ENCODE measurements at places on chromosomes 3 and 15.

GRCh38 chr15:51004103-51004551 is 90.6 kb downstream of the TNFAIP8L3 start:
- no peak for DNase-seq

DNA sequence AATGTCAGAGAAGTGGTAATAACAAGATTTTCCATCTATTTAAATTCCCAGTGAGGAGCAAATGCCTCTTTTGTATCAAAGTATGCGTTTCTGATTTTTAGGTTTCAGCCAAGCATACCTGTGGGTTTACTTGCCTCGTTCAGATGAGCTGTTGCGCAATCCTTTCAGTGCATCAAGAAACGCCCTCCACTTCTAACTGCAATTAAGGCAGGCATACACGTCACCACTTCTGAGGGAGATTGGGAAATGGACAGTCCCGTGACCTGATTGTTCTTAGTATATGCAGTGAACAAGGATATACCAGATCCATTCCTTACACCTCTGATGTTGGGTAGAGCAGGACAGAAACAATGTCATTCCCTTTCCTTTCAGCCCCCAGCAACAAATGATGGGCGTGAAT is 219.0 kb downstream of the ITPR1 start:
- DNase-seq = peak; percentile 75

- DNase-seq = peak; percentile 87
Measured at GRCh38 chr3:187130346-187131066, 8.8 kb downstream of the RPL39L start.

DNA sequence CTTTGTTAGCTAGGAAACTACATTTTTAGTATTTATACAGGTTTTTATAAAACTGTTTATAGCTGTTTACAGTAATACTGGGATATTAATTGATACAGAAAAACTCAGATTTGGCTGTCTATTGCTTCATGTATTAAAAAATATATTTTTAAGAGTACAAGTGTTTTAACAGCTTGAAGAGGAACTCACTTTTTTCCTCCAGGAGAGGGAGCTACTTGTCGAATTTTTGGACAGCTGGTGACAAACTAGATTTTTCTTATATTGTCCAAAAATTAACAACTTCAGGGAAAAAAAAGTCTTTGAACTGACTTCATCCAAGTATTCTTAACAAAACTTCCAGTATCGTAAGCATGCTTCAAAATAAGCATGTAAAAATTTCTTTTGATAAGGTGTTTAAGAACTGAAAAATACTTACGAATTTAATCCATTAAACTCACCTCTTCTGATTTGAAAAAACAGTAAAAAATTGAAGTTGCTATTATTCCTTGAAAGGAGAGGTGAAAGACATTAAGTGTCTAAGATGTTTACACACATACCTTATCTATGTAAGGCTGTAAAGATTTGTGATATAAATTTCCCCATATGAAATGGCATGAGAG is 4.0 kb downstream of the DIPK2A start:
- peak; percentile 62 for DNase-seq

GRCh38 chr3:97658668-97659285 is 105.8 kb upstream of the ARL6 start:
- peak; percentile 39 for DNase-seq

DNA sequence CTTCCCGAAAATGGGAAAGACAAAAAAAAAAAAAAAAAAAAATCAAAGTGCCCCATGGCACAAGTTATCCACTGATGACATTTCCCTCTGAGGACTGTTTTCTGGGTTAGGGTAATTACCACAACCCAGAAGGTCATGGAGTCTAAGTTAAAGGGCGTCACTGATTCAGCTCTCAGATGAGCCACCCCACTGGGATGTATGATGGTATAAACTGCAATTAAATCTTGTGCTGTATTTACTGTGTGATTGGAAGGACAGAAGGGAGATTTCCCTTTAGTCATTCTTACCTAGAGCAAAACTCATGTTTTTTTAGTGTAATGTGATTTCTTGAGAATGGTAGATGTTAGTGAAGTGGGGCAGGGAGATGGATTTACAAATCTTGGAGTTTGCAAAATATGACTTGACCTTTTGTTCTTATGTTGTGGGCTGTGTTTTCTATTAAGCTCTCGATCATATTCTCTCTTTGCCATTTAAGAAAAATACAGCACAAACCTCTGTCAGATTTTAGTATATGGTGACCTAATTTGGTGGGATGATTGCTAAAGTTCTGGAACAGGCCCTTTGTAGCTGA is 244.2 kb downstream of the PTPRG start:
- DNase-seq = peak; percentile 20

GRCh38 chr3:156751461-156752025 is 74.6 kb upstream of the LEKR1 start:
- DNase-seq = peak; percentile 97

DNA sequence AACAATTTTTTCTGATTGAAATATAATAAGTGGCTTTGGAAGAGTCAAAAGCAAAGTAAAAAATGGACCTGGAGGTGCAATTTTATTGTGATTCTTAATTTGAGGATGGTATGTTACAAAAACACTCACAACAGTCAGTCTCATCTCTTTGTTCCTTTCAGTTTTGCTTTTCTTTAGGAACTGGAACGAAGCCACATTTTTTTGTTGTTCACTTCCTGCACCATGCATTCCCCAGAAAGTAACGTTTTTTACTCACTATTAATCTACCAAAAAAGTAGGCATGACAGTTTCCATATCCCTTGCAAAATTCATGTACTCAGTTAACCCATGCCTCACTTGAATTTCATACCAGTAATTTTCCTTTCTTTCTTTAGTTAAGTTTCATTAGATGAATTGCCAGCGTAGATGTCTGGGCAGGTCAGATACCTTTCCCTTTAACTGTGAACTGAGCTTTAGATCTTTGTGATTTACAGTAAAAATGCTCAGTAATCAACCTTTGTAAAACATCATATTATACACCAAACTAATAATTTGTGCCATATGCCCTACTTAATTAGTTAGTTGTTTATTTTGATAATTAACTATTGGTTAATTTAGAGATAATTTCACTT is 384.3 kb downstream of the ROBO1 start:
- peak; percentile 51 for DNase-seq

- DNase-seq = peak; percentile 50
Measured at GRCh38 chr3:71063773-71064290, 519.7 kb downstream of the FOXP1 start.

GRCh38 chr3:32945136-32945535 is 6.3 kb upstream of the CCR4 start:
- DNase-seq = peak; percentile 47

DNA sequence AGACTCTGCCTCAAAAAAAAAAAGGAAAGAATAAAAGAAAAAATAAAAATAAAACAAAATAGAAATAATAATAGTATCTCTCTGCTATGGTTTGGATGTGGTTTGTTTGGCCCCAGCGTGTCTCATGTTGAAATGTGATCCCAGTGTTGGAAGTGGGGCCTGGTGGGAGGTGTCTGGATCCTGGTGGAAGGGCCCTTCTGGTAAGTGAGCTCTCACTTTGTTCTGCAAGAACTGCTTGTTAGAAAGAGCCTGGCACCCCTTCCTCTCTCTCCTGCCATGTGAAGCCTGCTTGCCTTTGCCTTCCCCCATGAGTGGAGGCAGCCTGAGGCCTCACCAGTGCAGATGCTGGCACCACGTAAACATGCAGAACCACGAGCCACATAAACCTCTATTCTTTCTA is 26.3 kb downstream of the TMEM44 start:
- DNase-seq = no peak

DNA sequence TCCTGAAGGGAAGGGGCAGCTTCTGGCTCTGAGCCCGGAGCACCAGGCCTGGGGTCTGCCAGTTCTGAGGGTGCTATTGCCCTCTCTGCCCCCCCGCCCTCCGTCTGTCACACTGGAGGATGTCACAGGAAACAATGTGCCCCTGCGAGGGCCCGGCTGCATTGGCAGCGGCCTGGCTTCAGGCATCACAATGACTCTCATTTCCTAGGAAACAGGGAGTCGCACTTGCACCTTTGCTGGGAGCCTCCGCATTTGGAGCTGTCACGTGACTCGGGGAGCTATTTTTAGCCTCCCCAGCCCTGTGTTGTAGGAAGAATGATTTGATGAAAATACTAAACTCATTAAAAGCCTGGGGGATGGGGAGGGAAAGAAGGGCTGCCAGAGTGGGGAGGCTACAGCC is 518.9 kb downstream of the SHQ1 start:
- DNase-seq = peak; percentile 28

DNA sequence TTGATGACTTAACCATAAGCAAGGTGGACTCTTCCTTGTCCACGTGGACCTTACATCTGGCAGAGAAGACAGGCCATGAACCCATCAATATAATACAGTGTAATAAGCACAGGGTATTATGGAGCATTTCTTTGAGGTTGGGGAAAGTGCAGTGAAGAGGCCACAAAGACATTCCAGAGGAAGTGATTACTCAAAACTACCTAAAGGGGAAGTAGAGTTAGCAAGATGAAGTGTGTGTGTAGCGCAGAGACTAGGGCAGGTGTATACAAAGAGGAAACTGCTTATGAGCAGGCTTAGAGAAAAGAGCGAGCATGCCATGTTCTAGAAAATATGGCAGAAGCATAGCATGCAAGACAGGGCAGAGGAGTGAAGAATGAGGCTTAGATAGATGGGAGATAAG is 17.9 kb downstream of the CP start:
- DNase-seq = no peak

- DNase-seq = peak; percentile 80
Measured at GRCh38 chr3:175410251-175410650, 551.1 kb downstream of the NAALADL2 start.

GRCh38 chr3:72887343-72887704 is 522 bp upstream of the GXYLT2 start:
- DNase-seq = no peak

DNA sequence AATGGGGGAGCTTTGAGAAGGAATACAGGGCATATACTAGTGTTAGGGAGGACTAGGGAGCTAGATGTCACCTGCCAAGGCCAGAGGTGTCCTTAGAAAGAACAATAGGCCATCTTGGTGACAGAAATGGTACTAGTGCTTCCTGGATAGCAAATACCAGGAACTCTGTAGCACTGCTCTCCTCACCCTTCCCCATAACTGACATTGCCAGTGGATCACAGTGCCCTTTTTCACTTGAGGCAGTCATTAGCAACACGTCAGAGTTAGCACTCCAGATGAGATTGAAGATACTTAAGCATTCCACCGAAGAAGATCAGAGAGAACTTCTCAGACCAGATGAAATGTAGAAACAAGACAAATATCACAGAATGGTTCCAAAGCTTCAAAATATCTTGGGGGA is 103.1 kb upstream of the PDZRN3 start:
- DNase-seq = no peak

GRCh38 chr15:90318591-90318990 is 33.5 kb upstream of the ZNF774 start:
- no peak for DNase-seq

- DNase-seq = peak; percentile 30
Measured at GRCh38 chr15:85026304-85027032, 44.8 kb downstream of the PDE8A start.

GRCh38 chr3:120382941-120383447 is 33.8 kb upstream of the LRRC58 start:
- DNase-seq = no peak

DNA sequence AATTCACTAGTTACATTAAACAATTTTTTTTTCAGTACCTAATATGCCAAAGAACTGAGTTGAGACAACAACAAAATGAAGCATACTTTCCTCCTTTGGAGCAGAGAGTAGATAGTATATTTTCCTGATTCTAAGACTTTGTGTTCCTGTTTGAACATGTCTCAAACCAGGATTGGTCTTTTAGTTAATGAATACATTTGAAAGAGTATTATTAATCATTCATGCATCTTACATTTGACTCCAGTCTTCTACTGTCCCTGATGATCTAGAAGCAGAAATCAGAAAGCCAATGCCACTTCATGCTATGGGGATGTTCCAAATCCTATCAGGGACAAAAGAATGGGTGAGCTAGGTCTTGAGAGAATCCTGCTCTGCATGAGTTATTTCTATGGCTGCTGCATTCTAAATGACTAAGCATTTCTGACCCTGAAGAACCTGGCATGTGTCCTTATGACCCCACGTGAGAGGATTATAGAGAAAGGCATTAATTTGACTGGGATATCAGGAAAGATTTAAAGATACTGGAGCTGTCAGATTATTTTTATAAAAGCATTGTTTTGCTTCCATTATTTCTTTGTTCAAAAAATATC is 32.9 kb upstream of the MBNL1 start:
- peak; percentile 84 for DNase-seq

DNA sequence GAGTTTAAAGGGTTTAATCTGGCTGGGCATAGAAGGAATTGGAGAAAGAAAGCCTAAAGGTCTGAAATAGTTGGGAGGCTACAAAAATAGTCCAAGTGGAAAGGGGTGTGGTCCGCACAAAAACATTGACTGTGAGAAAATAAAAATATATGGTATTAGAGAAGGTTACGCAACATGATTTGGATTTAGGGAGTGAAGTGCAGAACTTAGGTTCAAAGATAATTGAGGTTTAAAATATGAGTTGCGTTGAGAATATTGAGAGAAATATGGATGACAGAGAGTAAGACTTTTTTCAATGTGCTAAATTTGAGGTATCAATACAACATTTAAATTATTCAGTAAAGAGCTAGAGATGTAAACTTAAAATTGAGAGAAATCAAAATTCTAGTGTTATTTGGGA is 15.4 kb upstream of the CMC1 start:
- DNase-seq = no peak

DNA sequence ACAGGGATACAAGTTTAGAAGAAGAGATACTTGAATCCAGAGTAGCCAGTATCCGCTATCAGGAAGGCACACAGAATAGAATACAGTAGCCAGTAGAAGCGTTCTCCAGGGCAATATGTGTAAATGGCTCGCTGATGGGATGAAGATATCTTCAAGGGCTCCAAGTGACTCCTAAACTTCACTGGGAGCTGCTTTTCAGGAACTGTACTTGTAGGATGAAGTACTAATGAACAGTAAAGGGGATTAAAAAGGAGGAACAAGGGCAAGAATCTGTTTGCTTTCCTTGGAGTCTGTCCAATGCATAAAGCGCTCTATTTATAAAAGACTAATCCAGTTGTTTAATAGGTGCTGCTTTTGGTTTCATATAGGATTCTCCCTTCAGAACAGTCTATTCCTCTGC is 78.4 kb downstream of the THRB start:
- peak; percentile 7 for DNase-seq

- peak; percentile 31 for DNase-seq
Measured at GRCh38 chr15:41494190-41494921, 682 bp downstream of the ITPKA start.

- no peak for DNase-seq
Measured at GRCh38 chr3:42541079-42541478, 38.6 kb downstream of the VIPR1 start.

GRCh38 chr3:152770296-152770695 is 64.6 kb upstream of the P2RY1 start:
- no peak for DNase-seq

DNA sequence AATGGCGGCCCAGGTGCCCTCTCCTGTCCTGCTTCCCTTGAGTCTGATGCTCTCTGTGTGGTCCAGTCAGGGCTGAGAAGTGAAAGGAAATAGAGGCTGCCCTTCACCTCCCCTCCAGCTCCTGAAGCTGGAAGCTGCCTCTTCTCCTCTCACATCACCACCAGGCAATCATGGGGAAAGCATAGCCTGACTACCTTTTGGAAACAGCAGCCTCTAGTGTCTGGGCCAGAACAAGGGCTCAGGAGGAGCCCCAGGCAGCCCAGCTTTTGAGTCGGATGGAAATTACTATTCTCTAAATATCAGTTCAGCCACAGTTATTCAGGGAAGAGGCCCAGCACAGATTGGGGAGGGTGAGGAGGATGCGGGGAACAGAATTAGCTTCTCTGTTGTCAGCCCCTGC is 43.3 kb upstream of the CCDC174 start:
- no peak for DNase-seq

GRCh38 chr15:52503788-52504496 is 24.7 kb downstream of the MYO5A start:
- DNase-seq = no peak

All from M059J (cell line).